Muscle of back (tissue), 13 donors: ENCODE measurements at places on chromosomes 4 and X.

DNA sequence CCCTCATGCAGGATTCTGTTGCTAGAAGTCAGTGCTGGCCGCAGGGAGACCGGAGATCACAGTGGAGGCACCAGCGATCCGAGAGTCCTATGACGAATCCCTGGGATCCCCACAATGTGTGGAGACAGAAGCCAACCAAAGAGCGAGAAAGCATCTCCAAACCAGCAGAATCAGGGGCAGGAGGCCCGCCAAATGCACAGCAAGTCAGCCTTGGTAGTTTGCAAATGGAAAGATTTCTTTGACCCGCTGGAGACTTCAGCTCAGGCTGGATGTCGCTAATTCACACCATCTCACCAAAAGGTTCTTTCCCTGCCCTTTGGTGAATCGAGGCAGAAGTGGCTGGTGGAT, 505 bp upstream of the PKD2 start:
- DNase-seq, result no peak

DNA sequence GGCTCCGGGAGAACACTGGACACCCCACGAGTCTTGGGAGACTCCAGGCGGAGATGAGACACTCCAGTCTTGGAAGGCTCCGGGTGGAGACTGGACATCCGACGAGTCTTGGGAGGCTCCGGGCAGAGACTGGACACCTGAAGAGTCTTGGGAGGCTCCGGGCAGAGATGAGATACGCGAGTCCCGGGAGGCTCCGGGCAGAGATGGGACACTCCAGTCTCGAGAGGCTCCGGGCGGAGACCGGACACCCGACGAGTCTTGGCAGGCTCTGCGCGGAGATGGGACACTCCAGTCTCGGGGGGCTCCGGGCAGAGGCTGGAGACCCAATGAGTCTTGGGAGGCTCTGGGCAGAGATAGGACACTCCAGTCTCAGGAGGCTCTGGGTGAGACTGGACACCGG, 28.1 kb upstream of the LANCL3 start:
- DNase-seq, result no peak

DNA sequence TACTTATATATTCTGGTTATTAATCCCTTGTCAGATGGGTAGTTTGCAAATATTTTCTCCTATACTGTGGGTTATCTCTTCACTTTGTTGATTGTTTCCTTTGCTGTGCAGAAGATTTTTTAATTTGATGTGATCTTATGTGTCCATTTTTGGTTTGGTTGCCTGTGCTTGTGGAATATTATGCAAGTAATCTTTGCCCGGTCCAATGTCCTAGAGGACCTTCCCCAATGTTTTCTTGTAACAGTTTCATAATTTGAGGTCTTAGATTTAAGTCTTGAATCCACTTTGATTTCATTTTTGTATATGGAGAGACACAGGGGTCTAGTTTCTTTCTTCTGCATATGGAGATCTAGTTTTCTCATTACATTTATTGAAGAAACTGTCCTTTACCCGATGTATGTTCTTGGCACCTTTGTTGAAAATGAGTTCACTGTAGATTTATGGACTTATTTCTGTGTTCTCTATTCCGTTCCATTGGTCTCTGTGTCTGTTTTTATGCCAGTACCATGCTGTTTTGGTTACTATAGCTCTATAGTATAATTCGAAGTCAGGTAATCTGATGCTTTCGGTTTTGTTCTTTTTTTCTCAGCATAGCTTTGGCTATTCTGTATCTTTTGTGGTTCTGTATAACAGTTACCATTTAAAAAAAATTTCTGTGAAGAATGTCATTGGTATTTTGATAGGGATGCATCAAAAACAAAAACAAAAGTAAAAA, 34.7 kb downstream of the DIAPH2 start:
- no peak for DNase-seq

DNA sequence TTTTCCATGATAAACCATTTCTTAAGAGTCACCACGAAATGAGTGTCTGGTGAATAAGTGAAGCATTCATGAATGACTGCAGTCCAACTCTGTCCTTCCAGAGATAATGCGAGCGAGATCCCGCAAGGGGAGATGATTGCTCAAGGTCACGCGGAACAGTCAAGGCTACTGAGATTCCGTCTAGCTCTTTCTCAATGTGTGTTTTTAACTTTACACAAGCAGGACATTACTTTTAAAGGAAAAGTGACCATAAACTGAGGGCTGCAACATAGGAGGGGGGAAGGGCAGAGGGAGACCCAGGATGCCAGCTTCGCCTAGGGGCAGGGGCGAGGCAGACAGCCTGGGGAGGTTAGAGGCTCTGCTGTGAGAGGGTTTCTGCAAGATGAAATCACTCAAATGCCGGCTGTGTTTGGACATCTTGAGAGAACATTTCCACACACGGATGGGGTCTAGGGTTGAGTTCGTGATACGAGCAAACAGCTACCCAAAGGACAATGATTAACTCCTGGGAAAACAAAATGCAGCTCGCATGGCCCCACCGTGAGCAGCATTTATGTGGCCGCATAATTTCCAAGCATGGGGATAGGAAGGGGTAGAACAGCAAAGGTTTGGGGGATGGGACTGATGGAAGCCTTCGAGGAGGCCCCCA, 23.8 kb upstream of the CCNQ start:
- no peak for DNase-seq

DNA sequence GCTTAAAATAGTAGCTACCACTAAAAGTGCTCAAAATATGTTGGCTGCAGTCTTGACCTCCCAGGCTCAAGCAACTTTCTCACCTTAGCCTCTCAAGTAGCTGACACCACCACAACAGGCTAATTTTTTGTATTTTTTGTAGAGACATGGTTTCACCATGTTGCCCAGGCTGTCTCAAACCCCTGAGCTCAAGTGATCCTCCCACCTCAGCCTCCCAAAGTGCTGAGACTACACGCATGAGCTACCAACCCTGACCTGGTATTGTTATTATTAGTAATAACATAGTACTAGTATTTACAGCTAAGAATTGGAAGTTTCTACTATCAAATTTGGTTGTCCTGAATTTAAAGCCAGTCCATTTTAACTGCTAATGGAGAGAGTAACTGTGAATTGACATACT, 18.0 kb downstream of the STAP1 start:
- DNase-seq, result no peak

DNA sequence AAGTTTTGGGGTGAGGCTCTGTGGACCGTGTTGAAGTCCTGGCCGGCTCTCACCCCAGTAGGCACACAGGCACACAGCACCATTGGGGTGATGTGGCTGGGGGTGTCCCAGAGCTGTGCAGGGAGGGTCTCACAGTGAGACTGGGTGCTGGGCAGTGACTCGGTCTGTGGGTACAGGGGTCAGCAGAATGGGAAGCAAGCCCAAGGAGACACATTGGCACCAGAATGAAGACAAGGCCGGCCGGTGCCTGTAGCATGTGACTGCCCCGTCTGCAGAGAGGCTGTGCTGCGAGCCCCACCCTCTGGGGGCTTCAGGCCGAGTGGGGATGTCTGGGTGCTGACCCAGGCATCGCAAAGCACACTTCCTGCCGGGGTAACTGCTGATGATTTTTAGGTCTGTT, 5.2 kb downstream of the MAEA start:
- no peak for DNase-seq

DNA sequence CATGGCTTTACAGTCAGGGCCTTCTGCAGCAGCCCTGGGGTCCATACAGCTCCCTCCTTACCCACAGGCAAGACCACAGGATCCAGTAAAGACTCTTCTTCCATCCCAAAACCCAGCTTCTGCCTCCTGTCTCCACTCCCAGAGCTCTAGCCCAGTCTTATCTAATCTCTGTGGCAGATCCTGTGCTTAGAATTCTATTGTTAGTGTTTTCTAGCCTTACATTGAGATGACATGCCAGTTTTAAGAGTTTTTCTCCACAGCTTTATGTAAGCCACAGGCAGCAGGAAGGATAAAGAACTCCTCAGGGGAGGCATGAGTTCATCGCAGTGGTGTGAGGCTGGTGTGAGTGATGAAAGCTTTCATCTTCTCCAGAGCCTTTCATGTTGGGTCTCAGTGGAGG, 129.1 kb downstream of the RCHY1 start:
- no peak for DNase-seq

GRCh38 chr4:791898-792625, 33.9 kb downstream of the CPLX1 start:
- DNase-seq, result no peak

- DNase-seq, result no peak
Observed at GRCh38 chrX:147958291-147958690, 22.8 kb upstream of the FMR1NB start.

GRCh38 chr4:6885953-6886557, 23.6 kb upstream of the TBC1D14 start:
- peak; percentile 54 for DNase-seq

GRCh38 chr4:188452097-188452496, 312.9 kb downstream of the TRIML1 start:
- DNase-seq, result no peak

GRCh38 chrX:68672581-68673318, 25.3 kb downstream of the STARD8 start:
- DNase-seq, result no peak

- DNase-seq, result no peak
Observed at GRCh38 chrX:147920161-147920666, 8.5 kb downstream of the FMR1 start.

DNA sequence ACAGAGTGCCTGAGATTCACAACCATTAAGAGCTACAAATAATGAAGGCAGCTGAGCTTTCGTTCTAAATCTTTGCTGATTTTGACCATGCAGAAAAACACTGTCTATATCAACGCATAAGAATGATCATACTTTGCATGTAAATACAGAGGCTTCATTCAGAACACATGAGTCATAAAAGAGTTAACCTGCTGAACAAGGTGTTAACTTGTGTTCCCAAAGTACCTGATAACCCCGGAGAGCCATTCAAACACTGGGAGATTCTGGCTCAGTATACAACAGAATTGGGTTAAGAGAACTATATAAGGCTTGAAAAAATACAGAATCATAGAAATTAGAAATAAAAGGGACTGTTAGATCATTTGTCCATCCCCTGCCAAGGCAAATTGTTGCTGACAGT, 964.3 kb upstream of the TENM3 start:
- DNase-seq, result no peak

DNA sequence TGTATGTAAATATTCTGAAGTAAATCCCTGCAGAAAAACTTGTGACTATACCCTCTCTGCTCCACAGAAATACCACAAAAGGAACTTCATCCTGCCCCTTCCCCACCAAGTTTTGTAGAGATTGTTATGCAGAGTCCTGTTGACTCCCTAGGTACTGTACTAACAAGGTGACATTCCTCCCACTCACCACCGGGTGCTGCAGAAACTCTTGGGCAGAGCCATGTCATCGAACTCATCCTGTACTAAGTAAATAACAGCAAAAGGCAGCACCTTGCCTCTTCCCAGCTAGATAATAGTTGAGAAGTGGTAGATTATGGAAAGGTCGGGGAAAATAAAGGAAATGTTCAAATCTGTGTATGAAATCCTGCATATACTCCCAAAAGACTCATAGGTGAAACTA, 233.3 kb downstream of the STPG2 start:
- no peak for DNase-seq

GRCh38 chr4:38696697-38697096, 32.7 kb downstream of the KLF3 start:
- DNase-seq, result peak; percentile 72

DNA sequence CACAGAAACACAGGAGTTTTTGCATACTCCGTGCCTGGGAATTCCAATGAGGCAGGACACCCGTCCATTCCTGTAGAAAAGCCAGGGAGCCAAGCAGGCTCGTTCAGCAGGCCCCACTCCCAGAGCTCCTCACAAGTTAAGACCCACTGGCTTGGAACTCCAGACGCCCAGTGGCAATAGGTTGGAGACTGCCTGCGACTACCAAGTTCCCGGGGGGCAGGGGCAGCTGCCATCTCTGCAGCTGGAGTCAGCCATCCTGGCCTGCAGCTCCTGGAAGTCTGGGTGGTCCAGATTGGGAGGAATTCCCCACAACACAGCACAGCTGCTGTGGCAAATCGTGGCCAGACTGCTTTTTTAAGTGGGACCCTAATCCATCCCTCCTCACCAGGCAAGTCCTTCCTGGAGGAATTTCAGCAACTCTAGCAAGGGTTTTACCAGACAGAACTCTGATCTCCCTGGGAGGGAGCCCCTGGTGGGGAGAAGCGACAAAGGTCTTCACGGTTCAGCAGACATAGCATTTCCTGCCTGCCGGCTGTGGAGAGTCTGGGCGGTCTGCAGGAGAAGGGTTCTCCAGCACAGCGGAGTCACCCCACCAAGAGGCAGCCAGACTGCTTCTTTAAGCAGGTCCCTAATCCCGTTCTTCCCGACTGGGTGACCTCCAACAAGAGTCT, 231.9 kb downstream of the STPG2 start:
- DNase-seq, result no peak

DNA sequence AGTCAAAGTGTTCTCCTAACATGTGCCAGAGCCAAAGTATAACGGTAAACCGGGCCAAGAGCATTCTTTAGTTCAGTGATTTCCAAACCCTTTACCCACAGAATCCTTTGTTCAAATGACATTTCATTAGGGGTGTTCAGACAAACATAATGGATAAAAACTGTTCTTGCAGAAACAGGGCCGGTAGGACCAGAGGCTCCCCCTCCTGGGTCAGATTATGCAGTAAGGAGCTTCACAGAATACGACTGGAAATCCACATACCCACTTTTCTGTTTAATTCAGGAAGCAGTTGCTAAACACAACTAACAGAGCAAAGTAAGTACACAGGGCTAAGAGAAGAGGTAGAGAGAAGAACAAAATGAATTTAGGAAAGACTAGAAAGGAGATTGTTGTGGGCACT, 46.6 kb upstream of the TMEM184C start:
- no peak for DNase-seq

DNA sequence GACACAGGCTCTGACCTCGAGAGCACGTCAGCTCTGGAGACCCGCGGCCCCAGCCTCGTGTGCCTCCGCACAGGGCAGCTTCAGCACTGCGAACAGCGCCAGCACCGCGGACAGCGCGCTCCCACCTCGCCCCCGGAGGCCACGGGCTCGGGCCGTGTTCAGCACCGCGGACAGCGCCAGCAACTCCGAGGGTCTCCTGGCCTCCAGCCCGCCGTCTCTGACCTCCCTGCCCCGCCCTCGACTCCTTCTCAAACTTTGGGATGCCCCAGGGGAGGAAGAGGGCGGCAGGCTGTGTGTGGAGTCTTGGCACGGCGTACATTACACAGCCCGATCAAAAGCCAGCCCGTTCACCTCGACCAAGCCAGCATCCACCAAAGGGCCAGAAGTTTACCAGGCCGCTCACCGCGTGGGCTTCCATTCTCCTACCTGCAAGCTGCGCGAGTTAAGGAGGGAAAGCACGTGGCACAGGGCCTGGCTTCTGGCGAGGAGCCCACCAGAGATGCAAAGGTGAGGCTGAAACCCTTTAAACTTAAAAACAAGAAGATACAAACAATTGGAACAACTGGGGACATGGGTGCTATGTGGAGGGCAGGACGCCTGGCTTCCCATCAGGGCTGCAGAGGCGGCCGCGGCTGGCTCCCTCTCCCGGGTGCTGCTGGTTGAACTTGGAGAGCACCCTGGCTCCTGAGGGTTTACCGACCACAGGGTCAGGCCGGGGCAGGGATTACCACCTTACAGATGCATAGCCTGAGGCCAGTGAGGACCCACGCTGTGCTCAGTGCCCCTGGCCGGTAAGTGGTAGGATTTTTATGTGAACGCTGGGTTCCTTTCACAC, 4.5 kb upstream of the NKX1-1 start:
- peak; percentile 90 for DNase-seq
